Stimulated activated CD8-positive, alpha-beta memory T cell treated with anti-CD3 and anti-CD28 coated beads, Interleukin-4, amount 100 ng/mL, for 1 hour (primary cell): ENCODE measurements at places on chromosomes 7 and 10.

DNA sequence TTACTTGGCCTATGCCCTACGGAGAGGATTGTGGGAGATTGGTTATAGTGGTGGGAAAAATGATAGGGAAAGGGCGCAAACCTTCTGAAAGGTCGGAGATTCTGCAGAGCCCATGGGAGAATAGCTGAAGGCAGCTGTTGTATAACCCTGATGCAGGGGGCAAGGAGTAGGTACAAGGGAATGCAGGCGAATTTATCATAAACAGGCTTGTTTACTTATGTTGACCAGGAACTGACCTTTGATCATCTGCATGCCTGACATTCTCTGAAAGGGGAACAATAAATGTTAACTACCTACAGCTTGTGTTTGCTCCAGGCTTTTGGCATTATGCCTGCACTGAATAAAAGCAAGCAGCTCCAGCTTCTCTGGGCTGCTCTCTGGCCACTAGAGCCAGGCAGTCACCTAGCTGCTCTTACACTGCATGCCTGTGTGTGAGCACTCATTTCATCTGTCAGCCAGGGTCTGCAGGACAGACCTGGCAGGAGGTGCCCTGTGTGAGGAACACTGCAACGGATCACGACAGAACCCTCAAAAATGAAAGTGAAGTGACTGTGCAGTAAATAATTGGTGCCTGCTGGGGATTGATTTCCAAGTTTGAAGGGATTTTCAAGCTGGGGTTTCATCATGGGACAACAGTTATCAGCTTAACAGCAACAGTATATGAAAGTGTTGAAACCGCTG, 31.1 kb upstream of the ABCA13 start:
- DNase-seq: no peak

DNA sequence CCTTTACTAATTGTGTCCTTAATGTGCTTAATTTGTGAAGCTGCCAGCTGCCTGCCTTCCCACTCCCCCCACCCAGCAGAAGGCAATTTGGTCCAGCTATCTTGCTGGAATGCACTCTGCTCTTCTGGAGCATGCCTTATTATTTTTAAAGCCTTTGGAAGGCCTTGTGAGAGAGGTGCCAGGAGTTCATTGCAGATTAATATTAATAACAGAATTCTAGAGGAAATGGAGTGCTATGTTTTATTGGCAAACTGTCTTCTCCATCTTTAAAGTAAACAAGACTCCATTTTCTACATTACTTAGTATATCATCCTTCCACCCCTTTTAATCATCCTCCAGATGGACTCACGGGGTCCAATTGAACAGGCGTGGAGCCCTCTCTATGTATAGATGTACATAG, 50.8 kb upstream of the ZNF32 start:
- DNase-seq: no peak

GRCh38 chr10:133315847-133316246, 7.1 kb downstream of the ZNF511 start:
- DNase-seq: no peak

DNA sequence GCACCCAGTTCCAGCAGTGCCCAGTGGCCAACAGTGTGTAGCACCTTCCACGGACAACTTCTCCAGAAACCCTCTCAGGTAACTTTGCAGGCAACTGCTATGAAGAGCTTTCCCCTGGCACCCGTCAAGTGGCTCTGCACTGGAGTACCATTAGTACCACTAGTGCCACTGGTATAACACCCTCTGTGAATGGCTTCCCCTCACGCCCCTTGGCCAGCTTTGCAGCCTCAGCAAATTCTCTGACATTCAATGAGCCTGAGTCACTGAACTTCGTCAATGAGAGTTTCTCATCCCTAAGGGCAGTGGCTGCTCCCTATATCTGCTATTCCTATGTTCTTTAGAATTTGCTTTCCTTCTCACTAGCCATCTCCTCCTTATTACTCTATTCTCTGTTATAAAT, 7.6 kb upstream of the HERPUD2 start:
- DNase-seq: no peak

- DNase-seq: no peak
Observed at GRCh38 chr10:44389556-44389955, 4.7 kb upstream of the CXCL12 start.

- DNase-seq: no peak
Observed at GRCh38 chr10:9869205-9869604, 1148.5 kb upstream of the CELF2 start.

DNA sequence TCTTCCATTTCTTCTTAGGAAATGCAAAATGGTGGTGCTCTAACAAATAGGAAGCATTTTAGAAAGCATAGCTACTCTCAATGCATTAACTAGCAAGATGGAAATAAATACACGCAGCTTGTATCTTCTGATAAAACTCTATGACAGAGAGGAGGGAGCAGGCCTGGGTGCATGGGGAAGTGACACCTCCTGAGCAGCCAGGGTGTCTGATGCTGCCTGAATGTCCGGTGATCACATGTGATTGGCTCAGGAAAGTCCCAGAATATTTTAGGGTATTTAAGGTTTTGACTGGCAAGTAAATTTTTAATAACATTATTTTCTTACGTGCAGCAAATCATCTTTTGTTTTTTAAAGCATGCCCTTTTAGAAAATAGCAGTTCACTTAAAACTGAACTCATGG, 261.0 kb upstream of the KLF6 start:
- DNase-seq: no peak

DNA sequence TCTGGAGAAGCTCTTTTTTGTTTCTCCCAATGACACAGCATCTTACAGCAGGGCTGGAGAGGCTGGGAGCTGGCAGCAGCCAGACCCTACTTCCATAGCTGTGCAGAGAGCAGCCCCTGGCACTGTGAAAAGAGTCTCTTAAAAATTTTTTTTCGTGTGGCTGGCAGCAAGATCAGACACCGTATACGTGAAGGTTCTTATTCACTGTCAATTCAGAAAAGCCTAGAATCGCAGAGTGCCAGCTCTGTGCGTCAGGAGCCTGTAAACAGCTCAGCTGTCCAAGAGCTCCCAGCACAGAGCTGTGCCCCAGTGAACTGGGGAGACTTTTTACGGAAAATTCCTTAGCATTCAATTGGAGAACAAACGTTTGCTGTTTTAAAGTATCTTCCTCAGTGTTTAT, 6.5 kb downstream of the BAG3 start:
- no peak for DNase-seq

DNA sequence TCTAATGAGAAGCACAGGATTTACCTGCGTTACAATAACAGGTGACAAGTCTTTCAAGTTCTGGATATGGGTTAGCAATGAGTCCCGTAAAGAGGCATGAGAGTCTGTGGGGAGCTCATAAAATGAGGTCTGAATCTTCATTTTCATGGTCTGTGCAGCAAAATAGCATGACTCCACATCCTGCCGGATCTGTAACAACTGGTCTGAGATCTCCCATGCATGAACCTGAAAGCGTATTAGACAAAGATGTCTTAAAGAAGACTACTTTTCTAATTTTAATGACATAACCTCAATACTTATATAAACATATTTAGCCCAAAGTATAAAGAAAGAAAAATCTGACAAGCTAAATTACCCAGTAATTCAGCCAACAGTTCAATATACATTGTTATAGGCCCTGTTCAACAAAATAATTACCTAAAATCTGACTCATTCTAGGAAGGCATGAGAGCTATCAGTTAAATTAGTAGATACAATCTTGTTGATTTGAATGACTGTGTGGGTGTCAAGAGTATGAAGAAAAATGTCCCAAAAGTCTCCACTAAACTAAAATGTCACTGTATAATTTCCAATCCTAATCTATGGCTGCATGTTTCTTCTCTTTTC, 36.9 kb downstream of the TNPO3 start:
- DNase-seq: no peak

DNA sequence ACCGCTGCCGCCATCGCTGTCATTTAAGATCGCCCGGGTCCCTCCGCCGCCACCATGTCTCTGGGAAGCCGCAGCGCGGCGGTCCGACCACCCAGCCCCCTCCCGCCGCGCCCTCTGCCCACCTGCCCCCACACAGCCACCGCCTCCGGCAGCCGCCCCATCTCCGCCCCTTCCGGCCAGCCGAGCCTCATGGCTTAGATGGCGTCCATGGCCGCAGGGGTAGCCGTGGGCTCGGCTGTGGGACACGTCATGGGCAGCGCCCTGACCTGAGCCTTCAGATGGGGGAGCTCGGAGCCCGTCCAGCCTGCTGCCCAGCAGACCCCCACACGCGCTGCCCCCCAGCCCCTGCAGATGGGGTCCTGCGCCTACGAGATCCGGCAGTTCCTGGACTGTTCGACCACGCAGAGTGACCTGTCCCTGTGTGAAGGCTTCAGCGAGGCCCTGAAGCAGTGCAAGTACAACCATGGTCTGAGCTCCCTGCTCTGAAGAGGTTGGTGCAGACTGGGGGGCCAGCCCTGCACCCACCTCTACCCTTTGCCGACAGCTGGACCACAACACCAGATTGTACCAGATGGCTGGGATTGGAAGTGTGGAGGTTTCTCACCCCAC, 38.0 kb upstream of the TARP start:
- no peak for DNase-seq

- DNase-seq: no peak
Observed at GRCh38 chr7:155962191-155962967, 150.1 kb upstream of the SHH start.

- no peak for DNase-seq
Observed at GRCh38 chr7:557558-557881, 37.9 kb upstream of the PDGFA start.

GRCh38 chr10:123945325-123945920, 53.8 kb upstream of the CPXM2 start:
- DNase-seq: no peak

DNA sequence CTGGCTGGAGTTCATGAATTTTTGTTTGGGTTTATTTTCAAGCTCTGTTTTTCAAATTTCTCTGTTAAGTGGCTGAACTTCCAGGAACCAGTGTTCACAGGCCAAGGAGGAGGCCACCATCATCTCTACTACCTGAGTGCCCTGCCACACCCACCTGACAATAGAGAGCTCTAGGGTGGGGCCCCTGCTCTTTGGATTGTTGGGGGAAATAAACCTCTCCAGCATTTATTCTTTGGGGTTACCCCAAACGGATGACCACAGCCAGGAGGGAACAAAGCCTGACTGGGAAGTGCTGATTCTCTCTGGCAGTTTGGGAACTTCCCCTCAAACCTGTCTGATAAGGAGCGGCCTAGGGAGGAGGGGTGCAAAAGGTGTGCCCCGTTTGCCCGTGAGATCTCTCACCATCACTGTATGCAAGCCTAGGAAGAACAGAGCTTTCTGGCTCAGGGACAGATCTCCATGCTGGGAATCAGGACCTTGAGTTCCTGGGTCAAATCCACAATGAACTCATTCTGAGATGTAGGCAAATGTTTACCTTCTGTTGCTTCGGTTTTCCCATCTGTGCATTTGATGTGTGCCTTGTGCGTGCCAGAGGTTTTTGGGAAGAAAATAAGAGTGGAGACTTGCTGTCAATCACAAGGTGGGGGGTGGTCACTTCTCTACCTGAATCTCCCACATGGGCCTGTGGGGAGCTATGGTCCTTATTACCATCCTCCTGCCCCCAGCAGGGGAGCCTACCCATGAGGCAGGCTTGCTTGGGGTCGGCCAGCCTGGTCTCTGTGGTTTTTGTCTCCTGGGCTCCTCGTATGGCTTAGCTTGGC, 27.7 kb upstream of the PDCD4 start:
- no peak for DNase-seq

- DNase-seq: no peak
Observed at GRCh38 chr10:105534086-105534485, 893.0 kb downstream of the SORCS3 start.

DNA sequence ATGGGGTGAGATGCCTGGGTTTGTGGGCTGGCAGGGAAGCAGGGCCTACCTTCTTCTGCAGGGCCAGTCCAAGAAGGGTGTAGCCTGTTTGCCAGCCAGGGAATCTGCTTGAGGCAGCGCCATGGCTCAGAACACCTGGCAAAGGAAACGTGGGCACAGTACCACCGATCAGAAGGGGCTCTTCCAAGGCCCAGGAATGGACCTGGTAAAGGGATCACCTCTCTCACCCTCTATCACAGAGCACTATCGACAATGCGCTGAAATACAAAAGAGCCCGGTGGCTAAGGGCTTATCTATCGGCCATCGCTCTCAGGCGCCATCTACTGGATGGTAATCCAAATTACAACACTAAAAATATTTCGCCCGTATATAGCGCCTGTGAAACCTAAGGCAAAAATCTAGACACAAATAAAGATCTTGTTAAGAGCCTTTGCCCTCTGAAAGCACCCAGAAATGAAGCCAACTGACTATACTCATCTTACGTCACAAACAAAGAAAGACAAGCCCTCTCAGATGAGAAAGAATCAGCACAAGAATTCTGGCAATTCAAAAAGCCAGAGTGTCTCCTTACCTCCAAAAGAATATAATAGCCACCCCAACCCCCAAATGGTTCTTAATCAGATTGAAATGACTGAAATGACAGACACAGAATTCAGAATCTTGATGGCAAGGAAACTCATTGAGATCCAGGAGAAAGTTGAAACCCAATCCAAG, 217.8 kb upstream of the HPS1 start:
- DNase-seq: no peak

DNA sequence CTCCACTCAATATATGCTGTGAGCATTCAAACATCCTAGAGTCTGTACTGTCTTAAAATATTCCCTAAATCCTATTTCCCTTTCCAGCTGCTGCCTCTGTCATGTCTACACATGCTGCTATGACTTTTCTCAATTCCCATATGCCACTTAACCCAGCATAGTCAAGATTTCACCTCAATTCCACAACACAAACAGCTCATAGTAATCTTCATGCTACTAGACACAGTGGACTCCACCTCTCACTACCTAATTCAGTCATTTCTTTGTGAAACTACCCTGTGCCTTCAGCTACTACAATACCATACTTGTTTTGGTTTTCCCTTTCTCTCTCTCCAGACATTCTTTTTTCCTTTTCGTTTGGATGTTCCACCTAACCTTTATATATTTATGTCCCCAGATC, 45.5 kb downstream of the GSAP start:
- DNase-seq: no peak
